Liver (tissue), 10 donors: ENCODE measurements at places on chromosomes 7 and 10. TPM values are rescaled to one million over a fixed set of nuclear protein-coding genes. Genes with fewer than 3 reads are reported as not detected.

GRCh38 chr7:157767506-157768197, 430.8 kb downstream of the DNAJB6 start:
- DNase-seq, result no peak
- H3K4me1 ChIP-seq, result no peaks in the 10 kb centered on the region
- no peaks in the 10 kb centered on the region for H3K36me3 ChIP-seq

- H3K36me3 ChIP-seq, result no peaks in the 10 kb centered on the region
- H3K27ac ChIP-seq, result no peak overlapping the region
- H3K4me3 ChIP-seq, result no peak overlapping the region
- no peak for DNase-seq
- no peaks in the 10 kb centered on the region for H3K27me3 ChIP-seq
Measured at GRCh38 chr7:90788052-90788451, 191.9 kb downstream of the CDK14 start.

The ADAMTS14 gene
- 0.09 TPM for total RNA-seq

The SEMA3A gene
- total RNA-seq, result 0.56 TPM

The TACR2 gene
- total RNA-seq, result not detected
